Inflammatory macrophage treated with lipopolysaccharide for 4 hours (primary cell): ENCODE measurements at places on chromosomes 5 and 9.

DNA sequence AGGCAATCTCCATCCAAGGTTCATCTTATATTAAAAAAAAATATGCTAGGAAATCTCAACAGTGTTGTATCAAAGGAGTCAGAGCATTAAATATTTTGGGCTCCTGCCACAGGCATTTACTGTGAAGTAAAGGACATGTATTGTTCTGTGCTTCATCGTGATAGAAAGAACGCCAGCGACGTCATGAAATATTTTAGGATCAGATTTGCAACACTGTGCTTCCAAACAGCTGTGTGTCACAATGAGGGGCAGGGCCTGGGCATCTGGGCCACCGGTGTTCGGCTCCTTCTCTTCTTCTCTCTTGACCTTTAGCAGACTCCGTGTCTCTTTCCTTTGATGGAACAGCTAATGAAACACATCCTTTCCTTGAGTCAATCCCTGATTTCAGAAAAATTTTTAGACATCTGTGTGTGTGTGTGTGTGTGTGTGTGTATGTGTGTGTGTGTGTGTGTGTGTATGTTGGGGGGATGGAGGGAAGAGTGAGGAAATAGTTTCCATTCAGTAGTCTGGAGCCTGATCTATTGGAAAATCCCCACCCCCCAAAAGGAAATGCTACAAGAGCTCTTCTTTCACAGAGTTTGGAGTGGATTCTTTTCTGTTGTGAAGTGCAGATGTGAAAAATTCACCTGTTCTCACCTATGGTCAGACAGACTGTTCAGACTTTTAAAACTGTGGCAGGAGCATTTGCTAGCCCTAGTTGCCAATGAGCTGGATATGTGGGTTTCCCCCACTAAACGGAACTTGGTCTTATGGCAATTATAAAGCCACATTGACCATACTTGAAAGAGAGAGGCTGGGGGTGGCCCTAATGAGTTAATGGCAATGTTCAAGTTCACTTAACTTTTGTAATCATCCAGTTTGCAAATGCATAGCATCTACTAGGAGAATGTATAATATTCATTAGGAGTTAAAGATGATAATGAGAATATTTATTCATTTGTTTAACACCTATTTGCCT is 18.1 kb upstream of the TNC start:
- DNase-seq = no peak

DNA sequence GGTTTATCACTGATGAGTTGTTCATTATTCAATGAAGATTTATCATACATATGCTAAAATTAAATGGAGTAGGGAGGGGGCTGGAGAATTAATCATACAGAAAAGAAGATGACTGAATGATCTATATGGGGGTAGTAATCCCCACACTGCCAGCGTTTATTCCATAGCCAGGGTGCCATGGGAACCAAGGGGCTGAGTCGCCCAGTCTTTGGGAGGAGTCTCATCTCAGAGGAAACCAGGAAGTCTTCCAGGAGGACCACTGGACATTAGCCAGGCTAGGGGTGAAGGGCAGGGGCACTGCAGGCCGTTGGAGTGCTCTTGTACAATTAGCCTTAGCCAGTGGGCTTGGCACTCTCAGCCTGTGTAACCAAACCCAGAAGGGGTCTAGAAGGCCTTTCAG is 226.5 kb downstream of the ARL15 start:
- DNase-seq = no peak

DNA sequence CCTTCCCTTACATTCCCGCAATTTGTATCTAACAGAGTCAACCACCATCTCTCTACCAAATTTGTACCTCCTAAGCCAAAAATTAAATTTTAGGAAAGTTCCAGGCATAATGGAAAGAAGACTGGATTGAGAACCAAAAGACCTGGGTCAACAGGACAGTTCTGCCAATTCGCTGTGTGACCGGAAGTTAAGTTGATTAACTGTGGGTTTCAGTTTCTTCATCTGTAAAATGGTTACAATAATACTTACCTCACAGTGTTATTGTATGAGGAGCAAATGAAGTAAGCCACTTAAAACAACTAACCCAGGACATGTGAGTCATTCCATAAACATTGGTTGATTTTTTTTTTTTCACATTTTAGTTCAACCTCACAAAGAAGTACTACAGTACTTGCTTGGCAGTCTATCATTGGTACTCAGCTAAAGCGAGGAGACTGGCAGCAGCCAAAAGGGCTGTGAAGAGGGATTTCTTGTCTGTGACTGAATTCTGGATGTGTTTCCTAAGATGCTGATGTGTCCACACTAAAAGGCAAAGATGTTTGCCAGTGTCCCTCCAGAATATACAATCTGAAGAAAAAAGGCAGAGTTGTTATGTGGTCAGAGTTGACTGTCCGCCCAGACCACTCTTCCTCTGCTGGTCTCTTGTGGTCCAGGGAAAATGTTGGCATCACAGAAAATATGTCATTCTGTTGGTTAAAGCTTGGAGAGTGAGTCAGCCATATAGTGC is 198.6 kb downstream of the TLE1 start:
- DNase-seq = no peak

DNA sequence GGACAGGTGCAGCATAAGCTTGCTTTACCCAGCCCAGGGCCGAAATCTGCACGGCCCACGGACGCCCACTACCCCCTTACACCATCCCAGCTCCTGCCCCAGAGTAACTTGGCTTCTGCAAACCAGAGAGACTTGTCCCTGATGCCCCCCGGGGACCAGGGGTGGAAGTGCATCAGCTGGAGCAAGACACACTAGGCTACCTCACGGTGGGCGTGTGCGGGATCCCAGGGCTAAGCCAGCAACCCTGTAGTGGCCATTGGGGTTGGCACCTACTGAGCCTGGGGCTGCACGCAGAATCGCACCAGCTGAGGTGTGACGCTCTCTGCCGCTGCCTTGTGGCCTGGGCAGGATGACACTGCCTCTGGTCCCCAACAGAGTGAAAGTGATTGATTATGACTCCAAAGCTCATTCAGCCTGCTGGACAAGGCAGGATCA is 6.1 kb upstream of the ZNF79 start:
- peak; percentile 44 for DNase-seq

DNA sequence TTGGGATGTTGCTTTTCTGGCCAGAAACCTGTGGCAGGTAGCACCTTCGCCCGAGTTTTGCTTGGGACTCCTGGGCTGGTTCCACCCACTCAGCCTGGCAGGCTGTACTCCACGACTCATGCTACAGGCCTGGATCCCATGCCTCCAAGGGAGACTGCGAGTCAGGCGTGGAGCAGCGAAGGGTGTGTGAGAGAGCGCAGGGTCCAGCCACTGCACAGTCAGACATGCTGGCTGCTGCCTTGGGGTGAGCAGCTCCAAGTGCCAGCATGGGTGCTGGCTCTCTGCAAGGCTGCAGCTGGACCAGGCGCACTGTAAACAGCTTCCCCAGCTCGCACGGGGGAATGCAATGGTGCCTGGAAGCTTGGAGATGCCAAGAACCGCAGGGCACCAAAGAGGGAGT is 249.6 kb upstream of the EDIL3 start:
- DNase-seq = no peak

DNA sequence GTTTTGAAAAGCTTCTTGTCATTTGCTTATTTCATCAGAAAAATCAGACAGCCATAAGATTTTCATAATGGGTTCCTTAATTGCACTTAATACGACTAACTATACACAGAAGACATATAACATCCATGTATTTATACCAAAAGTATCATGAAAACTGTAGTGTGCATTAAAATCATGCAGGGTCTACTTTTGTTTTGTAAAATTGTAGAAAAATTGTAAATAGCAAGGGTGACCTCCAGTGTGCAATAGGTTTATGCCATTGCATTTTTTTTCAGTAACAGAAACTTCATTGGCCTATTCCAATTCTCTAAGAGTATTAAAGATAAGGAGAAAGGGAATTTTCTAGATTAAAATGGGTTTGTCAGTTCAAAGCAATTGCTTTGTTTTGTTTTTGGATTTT is 307.6 kb downstream of the KIAA0825 start:
- no peak for DNase-seq

DNA sequence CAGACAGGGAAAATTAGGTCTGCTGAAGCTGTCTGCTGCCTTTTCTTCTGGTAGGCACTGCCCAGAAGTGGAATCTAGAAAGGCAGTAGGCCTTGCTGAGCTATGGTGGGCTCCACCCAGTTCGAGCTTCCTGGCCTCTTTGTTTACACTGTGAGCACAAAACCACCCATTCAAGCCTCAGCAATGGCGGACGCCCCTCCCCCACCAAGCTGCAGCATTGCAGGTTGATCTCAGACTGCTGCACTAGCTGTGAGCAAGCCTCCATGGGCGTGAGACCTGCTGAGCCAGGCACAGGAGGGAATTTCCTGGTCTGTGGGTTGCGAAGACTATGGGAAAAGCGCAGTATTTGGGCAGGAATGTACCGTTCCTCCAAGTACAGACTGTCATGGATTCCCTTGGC is 18.5 kb downstream of the AGTPBP1 start:
- DNase-seq = no peak

GRCh38 chr5:172707285-172708182 is 63.5 kb downstream of the DUSP1 start:
- peak; percentile 45 for DNase-seq

DNA sequence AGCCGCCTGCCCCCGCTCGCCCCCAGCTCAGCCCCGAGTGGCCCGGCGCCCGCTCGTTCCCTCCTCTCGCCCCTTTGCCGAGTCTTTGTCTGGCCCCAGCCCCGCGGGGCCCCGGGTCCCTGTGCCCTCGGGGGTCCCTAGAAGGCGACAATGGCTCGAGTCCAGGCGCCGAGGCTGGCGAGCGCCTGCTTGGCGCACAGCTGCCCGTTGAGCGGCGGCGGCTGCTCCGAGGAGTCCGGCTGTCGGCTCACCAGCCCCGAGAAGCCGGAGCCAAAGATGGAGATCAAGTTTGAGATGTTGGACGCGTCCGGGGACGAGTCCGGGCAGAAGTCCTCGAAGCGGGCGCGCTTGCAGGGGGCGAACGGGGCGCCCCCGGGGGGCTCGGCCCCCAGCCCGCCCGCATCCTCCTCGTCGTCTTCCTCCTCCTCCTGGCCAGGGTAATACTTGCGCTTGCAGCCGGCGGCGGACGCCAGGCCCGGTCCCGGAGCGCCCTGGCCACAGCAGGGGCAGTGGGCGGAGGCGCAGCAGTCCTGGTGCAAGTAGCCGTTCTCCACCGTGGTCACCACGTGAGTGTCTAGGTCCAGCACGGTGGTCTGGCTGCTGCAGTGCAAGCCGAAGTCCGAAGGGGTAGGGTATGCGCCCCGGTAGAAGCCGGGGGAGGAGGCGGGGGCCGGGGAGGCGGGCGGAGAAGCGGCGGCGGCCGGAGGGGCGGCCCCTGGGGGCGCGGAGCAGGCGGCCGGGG is 1.2 kb downstream of the IER5L start:
- DNase-seq = peak; percentile 54

GRCh38 chr5:109837231-109837861 is 147.6 kb downstream of the MAN2A1 start:
- DNase-seq = no peak

GRCh38 chr9:74498621-74499095 is 1.5 kb downstream of the RORB start:
- DNase-seq = no peak

DNA sequence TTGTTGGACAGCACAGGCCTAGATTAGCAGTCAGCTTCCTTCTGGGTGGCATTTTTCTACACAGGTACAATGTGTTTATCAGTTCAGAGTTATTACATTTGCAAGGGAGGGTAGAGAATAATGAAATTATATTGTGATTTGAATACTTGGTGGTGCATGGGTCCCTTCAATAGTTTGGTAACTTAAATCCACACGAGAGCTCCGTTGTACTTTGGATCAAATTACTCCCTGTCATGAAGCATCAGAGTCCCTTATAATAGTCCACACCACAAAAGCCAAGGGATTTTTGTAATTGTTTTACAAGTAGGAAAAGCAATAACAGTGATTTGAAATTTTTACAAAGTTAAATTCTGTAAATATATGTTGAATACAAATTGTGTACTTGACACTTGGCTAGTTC is 552.4 kb downstream of the PDE4D start:
- no peak for DNase-seq

DNA sequence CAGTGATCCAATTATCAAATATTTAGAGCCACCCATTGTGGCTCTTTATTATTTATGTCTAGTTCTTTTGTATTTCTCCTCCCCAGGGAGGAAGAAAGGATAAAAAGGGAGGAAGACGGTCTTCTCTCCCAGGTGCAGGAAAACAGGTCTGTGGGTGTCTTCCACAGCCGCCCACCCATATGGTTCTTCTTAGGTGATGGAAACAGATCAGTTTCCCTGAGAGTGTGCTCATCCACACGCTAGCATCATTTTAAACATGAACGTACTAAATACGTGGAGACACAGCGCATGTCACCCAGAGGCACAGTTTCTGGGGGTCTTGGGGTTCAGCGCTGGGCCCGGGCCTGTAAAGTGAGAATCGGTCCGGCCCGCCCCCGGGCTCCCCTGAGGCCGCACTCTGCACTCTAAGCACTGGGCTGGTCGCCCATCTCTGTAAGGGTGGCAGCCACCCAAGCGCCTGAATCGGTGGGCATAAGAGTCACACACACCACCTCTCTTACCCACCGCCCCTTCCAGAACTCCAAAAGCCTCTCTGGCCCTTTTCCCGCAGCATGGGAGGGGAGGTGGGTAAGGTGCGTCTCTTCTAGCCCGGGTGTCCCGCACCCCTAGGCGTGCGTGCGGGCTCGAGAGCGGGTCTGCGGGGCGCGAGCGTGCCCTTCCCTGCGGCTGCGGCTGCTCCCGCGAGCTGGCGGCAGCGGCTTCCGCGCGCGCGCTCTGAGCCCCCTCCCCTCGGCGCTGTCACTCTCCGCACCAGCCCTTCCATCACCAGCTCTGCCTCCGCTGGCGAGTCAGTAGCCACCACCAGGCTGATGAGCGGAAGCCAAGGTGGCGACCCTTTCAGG is 1.3 kb downstream of the PTCH1 start:
- DNase-seq = no peak

GRCh38 chr5:39058178-39058921 is 15.8 kb downstream of the RICTOR start:
- peak; percentile 64 for DNase-seq

DNA sequence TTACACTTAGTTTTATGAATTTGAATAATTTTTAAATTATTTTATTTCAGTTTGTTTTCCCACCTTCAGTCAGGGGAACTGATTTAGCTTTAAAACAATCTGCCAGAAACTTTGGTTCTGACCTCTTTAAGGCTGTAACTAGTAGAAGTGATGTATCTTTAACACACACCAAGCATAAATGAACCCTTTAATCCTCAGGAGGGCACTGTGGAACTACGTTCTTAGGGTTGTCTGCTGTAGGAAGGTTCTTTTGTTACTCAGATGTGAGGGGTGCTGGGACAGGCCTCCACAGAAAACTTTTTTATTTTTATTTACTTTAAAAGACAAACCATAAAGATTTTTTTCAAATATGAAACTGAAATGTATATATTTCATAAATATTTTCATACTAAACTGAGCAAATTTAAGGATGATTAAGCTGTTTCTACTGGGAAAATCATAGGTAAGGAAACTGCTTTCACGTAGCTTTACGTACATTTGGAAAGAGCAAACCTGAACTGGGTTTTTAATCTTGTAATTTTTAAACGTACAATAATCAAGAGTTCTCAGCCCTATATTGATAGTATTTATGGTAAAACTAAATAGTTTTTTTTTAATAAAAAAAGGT is 5.3 kb downstream of the KLF4 start:
- peak; percentile 76 for DNase-seq
